ENCODE measurements at places on chromosomes 4 and X.

DNA sequence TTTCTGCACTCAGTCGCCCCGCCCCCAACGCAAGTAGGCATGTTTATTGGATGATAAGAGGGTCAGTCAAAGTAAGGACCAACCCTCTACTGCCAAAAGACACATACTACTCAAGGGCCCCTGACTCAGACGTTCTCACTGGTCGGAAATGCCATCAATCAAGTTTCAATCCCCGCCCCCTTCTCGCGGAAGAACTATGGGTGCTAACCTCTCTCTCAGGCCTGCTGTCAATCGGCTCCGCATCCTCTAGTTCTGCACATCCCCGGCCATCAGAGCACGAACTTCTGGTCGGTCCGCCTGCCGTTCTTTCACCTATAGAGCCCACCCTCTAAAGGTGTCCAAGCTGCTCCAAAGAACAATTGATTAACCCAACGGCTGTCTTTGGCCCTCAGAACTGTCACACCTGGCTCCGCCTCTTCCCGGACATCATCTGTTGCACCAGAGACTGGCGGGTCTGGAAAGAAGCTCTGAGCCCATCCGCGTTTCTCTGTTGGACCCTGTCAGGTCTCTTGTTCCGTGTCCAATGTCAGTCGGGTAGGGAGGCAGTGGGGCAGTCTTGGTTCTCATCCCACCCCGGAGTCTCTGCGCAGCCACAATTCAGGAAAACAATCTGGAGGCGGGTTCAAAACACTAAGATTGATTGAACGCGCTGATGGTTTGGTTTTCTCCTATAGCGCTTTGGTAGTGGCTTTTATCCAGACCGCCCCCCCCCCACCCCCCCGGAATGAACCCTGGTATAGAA is 15.2 kb downstream of the NDUFB11 start:
- ATAC-seq: peak; percentile 100

DNA sequence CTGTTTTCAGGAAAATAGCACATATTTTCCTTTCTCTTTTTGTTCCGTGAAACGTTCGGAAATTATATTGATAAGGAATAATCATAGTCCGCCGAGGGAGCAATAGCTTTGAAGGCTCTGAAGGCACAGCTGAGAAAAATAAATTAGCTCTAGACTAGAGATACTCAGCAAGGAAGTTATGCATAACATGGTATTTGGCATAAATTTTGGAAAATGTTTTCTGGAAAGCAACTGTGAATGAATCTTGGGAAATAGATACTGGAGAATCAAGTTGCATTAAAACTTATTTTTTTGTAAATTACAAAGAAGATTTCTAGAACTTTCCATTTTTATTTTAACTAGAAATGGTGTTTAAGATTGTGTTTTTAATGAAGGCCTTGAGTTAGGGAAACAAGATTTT is 92.4 kb downstream of the HPRT1 start:
- no peak for ATAC-seq

GRCh38 chr4:174244441-174244840 is 39.0 kb downstream of the FBXO8 start:
- ATAC-seq: peak; percentile 73

- no peak for ATAC-seq
These were observed 50.0 kb downstream of the LGI2 start for GRCh38 chr4:24980740-24981139.

DNA sequence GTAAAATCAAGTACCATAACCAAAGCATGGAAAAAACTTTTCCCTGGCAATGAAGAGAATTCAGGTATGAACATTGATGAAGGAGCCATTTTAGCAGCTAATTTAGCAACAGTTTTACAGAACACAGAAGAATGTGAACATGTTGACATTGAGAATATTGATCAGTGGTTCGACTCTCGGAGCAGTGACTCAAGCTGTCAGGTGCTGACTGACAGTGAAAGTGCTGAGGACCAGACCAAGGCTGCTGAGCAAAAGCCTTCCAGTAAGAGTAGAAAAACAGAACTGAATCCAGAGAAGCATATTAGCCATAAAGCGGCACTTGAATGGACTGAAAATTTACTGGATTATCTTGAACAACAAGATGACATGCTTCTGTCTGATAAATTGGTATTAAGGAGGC is 2.8 kb downstream of the TIGD2 start:
- ATAC-seq: no peak

GRCh38 chr4:122661176-122662160 is 40.6 kb upstream of the IL21 start:
- no peak for ATAC-seq

DNA sequence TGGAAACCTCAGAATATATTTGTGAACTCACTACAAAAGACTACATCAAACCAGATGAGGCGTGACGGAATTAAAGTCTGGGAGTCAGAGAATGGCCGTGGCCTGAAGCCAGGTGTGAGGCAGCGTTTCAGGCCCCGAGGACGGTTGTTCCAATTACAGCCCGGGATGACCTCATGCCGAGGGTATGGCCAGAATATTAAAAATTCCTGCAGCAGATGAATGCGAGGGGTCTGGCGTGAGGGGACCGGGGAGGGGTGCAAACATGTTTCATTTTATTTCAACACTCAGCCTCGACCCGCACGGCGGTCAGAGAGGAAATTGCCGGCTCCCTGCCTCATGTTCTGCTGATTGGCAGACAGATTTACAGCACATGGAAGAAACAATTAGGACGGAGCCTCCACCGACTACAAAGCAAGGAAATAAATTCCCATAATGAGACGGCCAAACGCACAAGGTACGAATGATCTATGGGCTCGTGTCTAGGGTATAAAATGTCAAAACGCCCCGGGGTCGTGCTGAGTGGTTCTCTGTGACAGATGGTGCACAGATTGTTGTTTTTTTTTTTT is 289.7 kb downstream of the SHOX start:
- ATAC-seq: no peak

- ATAC-seq: no peak
These were observed 16.0 kb downstream of the PRDM8 start for GRCh38 chr4:80213117-80213815.

DNA sequence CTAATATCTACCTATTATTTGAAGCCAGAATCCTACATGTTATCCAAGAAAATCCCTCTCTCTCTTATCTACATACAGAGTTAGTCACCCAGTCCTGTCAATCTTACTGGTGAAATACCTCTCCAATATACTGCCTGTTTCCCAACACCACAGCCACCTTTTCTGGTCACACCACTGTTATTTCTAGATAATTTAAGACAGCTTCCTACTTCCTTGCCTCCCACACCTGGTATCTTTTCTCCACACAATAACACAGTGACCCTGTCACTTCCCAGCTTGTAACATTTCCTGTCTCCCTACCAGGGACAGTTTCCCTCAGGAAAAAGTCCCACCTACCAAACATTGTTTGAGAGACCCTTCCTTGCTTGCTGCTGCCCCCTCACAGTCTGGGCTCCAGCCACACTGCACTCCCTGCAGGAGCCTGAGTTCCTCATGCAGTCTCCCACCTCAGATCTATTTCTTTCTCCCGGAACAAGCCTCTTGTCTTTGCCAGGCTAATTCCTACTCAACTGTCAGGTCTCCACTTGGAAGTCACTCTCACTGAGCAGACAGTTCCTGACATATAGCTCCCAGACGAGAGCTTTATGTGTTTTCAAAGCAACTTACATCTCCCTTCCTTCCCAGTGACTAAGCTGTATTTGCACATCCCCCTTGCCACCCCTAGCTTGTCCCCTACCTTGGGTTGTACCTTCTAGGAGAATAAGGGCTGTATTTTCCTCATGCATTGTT is 73.6 kb upstream of the QRFPR start:
- no peak for ATAC-seq

DNA sequence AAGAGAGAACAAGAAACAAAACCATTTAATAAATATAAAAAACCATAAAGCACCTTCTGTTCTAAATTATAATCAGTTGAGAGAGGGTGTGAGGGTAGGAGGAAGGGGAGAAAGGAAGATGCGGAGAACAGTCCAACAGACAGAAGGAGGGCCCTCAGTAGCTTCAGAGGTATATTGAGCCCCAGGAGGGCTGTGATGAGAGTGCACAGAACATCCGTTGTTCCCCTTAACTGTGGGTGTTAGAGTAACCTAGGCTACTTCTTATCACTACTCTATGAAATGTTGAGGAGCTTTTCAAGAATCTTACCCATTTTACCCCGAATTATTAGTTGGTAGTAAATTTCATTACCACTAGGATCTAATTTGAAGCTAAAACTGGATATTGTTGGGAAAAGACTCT is 13.8 kb downstream of the GPC3 start:
- no peak for ATAC-seq

- no peak for ATAC-seq
These were observed 71.6 kb upstream of the MAB21L2 start for GRCh38 chr4:150510176-150510865.

Data from activated CD4-positive, CD25-positive, alpha-beta regulatory T cell treated with anti-CD3 and anti-CD28 coated beads, Interleukin-2, amount 50 U/mL, for 24 hours (primary cell).